Fibroblast of villous mesenchyme (primary cell): ENCODE measurements at places on chromosomes 12 and 14. TPM values are rescaled to one million over a fixed set of nuclear protein-coding genes. Genes with fewer than 3 reads are reported as not detected.

The MYG1 gene
- total RNA-seq: 30.2 and 39.6 TPM in 2 replicates

The MMP19 gene
- 9.1 and 9.7 TPM in 2 replicates for total RNA-seq

The TEX52 gene
- total RNA-seq: not detected in 2 replicates

The MON2 gene
- total RNA-seq: 54.4 and 59.2 TPM in 2 replicates

The BIN2 gene
- total RNA-seq: not detected in 2 replicates

The C14orf180 gene
- total RNA-seq: not detected in 2 replicates

The TBX5 gene
- total RNA-seq: 0.43 and 1.9 TPM in 2 replicates

GRCh38 chr14:61893371-61893940, 131.2 kb downstream of the SNAPC1 start:
- no peak for DNase-seq

- no peak for DNase-seq
Measured at GRCh38 chr14:53567236-53567780, 389.3 kb downstream of the BMP4 start.

GRCh38 chr14:60805841-60806430, 71.4 kb downstream of the MNAT1 start:
- DNase-seq: peak; percentile 12

DNA sequence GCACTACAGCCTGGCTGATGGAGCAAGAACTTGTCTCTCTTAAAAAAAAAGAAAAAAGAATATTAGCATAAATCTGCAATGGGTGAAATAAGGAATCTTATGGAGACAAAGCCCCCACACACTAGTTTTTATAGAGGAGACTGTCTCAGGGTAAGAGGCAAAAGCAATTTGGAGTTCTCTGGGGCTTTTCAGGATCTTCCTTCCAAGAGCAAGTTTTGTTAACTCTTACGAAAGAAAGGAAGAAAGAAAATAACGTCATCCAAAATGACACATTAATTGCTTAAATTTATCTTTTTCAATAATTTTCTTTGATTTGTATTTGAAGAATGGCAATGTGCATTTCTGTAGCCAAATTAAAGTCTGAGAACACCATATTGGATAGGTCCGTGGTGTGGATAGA, 3.8 kb downstream of the PDE6H start:
- DNase-seq: no peak

GRCh38 chr12:5177731-5178130, 134.1 kb downstream of the KCNA5 start:
- DNase-seq: no peak

- DNase-seq: no peak
Measured at GRCh38 chr14:78007160-78007559, 163.0 kb upstream of the NRXN3 start.

DNA sequence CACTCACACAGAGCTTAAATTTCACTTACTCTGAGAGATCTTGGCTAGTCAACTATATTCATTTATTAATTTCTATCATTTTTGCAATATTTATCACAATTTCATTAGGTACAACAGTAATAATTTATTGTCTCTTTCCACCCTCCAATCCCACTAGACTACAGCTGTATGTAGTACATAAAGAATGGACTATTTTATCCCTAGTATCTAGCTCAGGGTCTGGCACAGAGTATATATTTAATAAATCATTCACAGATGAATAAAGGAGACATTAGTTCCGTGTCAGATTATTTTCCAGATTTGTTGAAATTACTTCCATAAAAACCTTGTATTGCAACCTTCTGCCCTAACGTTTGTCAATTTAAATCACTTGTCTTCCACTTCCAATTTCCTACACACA, 1781.1 kb upstream of the SEL1L start:
- no peak for DNase-seq

DNA sequence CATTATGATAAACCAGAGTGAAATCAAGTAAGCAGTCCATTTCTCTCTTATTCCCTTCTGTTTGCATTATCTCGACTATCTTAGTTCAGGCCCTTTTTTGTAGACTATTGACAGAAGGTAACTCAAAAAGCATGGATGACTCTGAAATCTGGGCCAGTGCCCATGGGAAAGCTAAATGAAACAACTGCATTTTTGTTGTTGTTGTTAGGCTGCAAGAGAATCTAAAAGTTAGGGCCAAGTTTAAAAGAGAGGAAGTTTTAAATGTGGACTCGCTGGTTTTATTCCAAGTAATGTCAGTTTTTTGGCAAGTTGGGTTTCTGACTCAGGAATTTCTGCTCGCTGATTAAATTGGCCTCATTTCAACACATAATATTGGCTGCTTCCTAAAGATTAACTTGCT, 201.1 kb downstream of the PIK3C2G start:
- DNase-seq: peak; percentile 51

DNA sequence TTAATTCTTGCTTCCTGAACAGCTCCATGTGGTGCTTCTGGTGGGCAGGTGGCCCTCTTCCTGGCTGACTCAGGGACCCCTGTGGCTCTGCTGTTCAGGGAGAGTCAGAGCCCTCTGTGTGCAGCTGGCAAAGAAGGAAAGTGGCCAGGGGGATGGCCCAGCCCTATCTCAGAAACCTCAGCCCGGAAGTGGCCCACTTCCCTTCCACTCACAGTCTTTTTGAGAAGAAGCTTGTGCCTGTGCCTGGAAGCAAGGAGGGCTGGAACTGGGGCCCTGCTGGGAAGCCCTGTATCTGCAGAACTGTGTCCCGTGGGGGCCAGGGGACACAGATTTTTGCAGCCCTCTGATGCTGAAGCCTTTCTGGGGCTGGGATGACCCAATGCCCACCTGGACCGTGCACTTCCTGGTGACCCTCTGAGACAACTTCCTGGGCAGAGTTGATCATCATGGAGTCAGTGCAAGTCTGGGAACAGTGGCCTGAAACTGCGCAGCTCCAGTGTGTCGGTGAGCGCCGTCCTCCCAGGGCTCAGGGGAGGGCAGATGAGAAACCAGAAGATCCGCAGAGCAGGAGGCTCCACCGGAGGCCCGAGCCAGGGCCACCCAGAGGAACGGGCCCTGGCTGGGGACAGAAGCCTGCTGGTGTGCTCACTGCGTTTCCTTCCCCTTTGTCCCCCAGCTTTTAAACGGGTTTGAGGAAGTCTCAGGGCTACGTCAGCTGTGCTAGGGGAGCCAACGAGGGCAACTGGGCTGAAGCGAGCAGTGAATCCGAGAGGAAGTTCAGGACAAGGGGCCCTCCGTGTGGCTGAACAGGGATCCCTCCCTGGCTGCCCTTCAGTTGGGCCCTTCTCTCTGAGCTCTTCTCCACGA, 217.4 kb upstream of the RTL1 start:
- no peak for DNase-seq

DNA sequence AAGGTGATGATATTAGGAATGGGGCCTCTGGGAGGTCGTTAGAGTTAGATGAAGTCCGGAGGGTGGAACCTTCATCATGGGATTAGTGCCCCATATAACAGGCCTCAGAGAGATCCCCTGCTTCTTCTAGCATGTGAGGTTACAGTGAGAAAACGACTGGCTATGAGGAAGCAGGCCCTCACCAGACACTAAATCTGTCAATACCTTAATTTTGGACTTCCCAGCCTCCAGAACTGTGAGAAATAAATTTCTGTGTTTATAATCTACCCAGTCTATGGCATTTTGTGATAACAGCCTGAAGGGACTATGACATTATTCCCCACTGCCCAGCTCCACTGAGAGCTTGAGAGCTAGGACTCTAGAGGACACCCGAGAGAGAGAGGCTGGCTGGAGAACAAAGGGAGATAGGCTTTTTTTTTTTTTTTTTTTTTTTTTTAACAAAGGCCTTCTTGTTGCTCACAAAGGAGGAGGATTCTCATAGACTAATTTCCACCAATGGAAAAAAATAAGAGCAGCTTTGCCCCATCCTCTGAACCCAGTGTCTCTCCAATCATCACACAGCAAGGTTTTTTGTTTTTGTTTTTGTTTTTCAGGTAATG, 87.8 kb upstream of the EEA1 start:
- DNase-seq: no peak

DNA sequence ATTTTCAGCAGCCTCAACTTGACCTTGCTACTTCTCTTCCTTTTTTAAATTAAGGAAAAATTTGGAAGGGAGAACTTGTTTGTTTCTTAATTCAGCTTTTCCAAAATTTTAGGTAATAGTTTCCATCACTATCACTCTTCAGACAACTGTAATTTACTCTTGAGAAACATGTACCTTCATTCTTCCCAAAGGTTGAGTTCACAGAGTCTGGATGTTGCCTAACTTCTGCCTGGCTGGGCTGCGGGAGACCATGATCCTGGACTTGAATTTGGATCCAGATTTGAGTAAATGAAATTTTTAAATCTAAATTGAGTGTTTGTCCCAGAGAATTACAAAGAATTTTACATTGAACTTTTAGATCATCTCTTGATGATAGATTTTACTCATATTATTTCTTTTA, 193.1 kb downstream of the CCDC91 start:
- no peak for DNase-seq

DNA sequence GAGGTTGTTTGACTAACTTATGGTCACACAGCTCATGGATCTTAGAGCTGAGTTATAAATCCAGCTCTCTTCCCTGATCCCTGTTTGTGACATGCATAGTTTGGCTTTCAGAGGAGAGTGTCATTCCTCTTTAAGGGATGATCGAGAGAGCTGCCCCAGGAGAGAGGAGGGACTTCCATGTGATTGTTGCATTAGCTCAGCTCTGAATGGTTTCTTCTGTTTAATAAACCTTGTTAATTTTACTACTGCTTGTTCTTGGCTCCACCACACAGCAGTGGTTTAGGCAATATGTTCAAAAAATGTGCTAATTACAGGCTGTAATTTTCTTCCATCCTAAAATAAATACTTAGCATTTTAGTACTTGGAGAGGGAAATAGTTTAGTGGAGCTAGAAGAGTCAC, 152.5 kb downstream of the C12orf75 start:
- DNase-seq: peak; percentile 34

DNA sequence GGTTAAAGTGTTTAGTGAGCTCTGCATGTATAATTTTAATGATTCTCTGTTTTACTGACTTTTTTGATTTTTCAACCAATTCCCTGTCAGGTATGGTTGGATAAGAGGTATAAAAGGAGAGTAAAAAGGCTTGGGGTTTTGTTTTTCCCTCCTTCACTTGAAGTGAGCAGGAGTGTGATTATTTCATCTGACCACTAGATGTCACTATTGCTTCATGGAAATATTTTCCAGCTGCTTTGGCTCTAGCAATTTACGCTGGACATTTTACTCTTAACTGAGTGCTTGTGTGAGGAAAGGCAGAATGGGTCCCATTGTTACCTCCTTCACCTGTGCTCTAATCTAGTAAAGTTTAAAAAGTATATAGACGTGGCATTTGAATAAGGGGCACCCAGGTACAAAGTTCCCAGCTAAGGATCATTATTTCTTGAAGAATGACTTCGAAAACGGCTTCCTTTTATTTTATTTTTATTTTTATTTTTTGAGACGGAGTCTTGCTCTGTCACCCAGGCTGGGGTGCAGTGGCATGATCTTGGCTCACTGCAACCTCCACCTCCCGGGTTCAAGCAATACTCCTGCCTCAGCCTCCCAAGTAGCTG, 66.5 kb downstream of the TBC1D30 start:
- peak; percentile 73 for DNase-seq

DNA sequence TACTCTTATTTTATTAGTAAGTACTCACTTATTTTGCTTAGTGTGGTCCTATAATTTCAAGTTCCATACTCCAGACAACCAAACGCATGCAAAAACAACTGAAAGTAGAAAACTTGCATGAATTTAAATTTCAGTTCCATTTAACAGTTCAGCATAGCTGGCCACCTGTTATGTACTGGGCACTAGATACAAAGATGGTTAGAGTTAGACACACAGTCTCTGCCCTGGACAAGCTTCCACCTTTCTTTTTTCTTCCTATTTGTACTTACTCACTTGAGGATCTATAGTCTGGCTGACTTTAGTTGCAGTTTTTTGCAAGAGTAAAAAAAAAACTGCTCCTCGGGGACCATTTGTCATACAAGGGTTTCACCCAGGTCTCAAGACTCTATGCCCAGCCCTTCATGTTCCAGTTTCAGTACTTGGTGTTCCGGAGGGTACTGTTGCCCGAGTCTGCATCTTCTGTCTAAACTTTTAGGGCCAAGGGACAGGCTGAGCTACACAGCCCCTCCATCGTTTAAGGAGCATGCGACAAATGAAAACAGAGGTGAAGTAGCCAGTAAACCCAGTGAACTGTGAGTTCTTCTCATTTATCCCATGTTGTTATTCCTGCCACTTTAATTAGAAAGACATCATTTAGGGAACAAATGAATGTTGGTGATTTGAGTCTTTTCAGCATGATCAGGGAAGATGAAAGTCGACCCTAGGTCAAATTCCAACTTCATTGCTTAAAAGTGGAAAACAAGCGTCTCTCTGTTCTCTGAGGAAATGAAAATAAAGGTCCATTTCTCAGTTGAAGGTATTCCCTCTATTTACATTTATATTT, 22.3 kb downstream of the RPGRIP1 start:
- DNase-seq: no peak

DNA sequence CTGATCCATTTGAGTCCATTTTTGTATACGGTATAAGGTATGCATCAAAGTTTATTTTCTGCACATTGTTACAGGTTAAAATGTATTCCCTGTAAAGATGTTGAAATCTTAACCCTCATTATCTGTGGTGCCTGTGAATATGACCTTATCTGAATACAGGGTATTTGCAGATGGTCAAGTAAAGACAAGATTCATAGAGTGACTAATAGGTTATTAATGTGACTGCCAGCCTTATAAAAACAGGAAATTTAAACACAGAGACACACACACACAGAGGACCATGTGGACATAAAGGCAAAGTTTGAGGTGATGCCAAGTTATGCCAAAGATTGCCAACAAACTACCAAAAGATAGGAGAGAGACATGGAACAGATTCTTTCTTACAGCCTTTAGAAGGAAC, 347.2 kb upstream of the DCN start:
- no peak for DNase-seq

GRCh38 chr12:103832048-103832997, 8.7 kb downstream of the NT5DC3 start:
- no peak for DNase-seq

DNA sequence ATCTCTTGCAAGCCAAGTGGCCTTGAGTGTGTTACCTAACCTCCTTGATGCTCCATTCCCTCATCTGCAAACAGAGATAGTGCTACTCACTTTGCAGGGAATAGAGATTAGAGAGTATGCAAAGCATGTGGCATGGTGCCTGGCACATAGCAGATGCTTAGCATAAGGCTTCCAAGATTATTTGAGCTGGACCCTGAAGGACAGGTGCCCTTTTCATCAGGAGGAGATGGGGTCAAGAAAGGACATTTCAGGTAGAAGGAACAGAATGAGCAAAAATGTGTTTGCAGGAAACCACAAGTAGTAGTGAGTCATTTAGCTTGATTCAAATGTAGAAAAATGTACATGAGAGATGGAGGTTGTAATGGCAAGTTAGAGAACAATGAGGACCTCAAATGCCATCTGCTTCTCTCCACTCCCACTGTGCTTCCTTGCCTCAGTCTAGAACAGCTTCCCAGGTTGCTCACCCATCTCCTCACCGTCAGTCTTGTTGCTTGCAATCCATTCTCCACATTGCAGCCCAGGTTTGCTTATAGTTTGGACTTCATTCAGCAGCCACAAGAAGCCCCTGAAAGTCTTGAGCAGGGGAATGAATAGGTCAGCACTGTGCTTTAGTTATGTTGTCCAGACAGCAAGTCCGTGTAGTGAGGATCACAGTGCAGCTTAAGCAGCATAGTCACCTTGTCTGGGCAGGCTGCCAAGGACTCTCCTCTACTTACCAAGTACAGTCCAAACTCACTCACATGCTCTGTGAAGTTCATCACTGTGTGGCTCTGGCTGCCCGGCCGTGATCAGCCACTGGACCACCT, 536.3 kb upstream of the CCDC196 start:
- peak; percentile 4 for DNase-seq
